ENCODE measurements at places on chromosomes 5 and 9. TPM values are rescaled to one million over a fixed set of nuclear protein-coding genes. Genes with fewer than 3 reads are reported as not detected.

GRCh38 chr5:6273090-6273735, 105.1 kb downstream of the MED10 start:
- no peaks in the 10 kb centered on the region for H3K27me3 ChIP-seq
- no peak overlapping the region for H3K4me3 ChIP-seq
- no peaks in the 10 kb centered on the region for H3K36me3 ChIP-seq
- no peak overlapping the region for H3K27ac ChIP-seq
- peaks cover 13% of the 10 kb centered on the region for H3K4me1 ChIP-seq

DNA sequence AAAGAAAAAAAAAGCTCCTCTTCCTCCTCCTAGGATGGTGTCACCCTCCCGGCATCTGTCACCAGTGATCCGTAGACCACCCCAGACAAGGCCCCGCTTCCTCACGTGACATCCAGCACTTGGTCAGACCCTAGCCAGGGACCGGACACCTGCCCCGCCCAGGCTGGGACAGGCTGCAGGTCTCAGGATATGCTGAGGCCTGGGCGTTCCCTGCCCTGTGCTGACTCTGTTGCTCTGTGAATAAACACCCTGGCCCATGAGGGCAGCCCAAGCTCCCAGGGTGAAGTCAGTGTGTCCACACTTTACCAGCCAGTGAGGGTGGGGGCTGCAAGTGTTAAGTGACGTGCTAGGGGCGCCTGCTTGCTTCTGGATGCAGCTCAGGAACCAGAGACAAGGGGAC, 5.6 kb downstream of the EDF1 start:
- DNase-seq = no peak
- peaks cover 7% of the 10 kb centered on the region for H3K4me1 ChIP-seq
- H3K27me3 ChIP-seq = no peaks in the 10 kb centered on the region
- H3K4me3 ChIP-seq = no peak overlapping the region
- no peaks in the 10 kb centered on the region for H3K36me3 ChIP-seq

GRCh38 chr5:89967771-89968444, 441.6 kb downstream of the CETN3 start:
- no peaks in the 10 kb centered on the region for H3K36me3 ChIP-seq
- no peaks in the 10 kb centered on the region for H3K27me3 ChIP-seq
- H3K4me3 ChIP-seq = no peak overlapping the region
- DNase-seq = no peak
- H3K27ac ChIP-seq = no peak overlapping the region

BHMT gene
- 0.45 TPM for total RNA-seq

DNA sequence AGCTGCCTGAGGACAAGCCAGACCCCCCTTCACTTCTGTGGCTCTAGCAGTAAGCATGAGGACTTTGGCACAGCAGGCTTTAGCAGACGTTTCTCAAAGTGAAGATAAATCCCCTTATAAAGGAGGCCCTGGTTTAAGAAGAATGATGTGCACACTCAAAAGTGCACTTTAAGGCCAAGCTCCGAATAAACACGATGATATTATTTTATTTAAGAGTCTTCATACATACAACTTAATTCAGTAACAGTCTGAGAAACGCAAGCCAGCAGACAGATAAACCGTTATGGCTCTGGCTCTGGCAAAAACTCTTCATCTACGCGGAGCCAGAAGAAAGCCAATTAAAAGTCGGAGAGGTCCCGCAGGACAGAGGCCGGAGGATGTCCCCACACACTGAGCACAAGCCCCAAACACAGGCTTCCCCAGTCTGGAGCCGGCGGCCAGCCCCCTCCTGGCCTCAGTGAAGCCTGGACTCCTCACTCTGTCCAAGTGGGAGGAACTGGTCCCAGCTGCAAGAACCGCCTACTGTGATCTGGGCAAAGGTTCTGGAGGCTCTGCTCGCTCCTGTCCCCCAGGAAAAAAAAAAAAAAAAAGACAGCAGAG, 44.6 kb downstream of the ADAMTS2 start:
- H3K27me3 ChIP-seq = no peaks in the 10 kb centered on the region
- H3K36me3 ChIP-seq = no peaks in the 10 kb centered on the region
- no peak overlapping the region for H3K27ac ChIP-seq
- no peak for DNase-seq
- H3K4me3 ChIP-seq = no peak overlapping the region

UAP1L1 gene
- 0.51 TPM for total RNA-seq

PCDHA1 gene
- total RNA-seq = 0.19 TPM

FLT4 gene
- 13.9 TPM for total RNA-seq

ADAMTSL2 gene
- 0.30 TPM for total RNA-seq

GRCh38 chr5:180592176-180592575, 877 bp upstream of the SCGB3A1 start:
- DNase-seq = no peak
- H3K4me1 ChIP-seq = peaks cover 12% of the 10 kb centered on the region
- no peaks in the 10 kb centered on the region for H3K36me3 ChIP-seq
- H3K4me3 ChIP-seq = no peak overlapping the region

NIPAL4 gene
- total RNA-seq = not detected
